ENCODE measurements at places on chromosomes 1 and 21.

DNA sequence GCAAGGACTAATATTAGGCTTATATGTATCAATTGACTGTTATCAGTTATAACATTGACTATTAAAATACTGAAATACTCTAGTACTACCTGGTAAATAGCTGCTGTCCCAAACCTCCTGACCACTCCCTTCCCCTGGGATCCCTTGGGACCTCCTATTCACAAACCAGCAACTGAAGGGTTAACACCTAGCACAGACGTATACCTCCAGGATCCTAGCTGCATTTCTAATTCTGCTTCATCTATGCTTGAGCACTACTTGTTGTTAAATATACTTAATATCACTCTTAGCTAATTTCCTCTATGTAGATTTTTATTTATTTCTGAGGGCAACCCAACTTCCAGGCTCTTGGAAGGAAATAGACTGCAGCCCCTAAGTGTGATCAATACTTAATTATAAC lies 1.8 kb upstream of the NFYC start:
- DNase-seq = no peak

- DNase-seq = no peak
These were observed 17.9 kb upstream of the H3-3A start for GRCh38 chr1:226044514-226045101.

- no peak for DNase-seq
These were observed 157.7 kb downstream of the TOMM20 start for GRCh38 chr1:234970731-234971476.

DNA sequence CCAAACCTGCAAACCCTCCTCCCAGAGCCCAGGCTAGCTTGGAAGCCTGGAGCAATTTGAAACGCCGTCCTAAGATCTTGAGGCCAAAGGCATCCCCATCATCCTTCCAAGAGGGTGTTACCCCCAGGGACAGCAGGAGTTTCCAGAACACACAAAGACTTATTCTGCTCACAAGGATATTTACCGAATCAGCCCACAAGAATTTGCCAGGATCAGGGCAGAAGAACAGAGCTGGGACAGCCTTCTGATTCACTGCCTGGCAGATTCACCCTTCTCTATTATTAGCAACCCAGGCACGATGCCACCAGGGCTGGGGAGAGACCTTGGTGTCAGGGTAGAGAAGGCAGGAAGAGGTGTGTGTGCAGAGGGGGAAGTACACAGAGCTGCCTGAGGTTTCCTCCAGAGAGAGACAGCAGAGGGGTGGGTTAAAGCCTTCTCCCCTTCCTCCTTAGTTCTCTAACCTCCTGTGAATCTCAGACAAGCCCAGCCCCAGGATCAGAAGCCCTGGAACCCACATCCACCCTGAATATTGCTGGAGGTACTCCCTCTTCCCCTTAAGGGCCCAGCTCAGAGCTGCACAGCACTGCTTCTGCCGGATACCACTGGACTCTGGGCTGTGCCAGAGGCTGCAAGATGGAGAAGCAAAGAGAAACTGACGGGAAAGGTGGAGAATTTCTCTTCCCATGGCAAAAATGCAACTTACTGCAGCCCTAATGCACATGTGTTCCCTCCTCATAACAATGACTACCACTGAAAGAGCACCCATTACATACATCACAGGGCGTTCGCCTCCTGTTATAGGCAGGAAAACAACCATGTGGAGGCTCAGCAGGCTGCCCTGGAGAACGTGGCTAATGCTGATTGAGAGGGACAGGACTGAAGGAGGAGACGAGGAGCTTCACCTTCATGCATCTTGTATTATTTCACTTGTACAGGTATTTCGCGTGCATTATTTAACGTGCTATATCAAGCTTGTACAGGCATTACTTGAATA lies 61.8 kb downstream of the ITPKB start:
- DNase-seq = peak; percentile 98

- DNase-seq = no peak
These were observed 5.3 kb downstream of the CLCA2 start for GRCh38 chr1:86429122-86429725.

DNA sequence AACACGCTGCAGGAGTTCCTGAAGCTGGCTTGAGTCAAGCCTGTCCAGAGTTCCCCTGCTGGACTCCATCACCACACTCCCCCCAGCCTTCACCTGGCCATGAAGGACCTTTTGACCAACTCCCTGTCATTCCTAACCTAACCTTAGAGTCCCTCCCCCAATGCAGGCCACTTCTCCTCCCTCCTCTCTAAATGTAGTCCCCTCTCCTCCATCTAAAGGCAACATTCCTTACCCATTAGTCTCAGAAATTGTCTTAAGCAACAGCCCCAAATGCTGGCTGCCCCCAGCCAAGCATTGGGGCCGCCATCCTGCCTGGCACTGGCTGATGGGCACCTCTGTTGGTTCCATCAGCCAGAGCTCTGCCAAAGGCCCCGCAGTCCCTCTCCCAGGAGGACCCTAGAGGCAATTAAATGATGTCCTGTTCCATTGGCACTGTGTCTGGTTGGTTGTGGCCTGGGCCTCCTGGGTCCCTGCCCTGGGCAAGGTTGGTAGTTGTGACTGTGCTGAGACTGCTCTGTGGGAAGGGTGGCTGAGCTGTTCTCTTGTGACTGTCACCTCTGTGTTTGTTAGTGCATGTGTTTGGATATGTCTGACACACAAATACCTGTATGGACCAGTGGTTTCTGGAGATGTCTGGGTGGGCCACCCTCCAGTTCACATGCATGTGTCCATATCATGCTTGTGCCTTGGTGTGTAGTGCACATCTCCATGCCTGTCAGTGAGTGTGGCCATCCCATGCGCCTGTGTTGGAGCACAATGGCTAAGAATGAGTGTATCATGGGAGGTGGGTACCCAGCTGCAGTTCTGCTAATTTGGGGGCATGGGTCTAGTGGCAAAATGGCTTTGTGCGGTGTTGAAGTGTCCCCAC lies 1.4 kb downstream of the SH3BGRL3 start:
- no peak for DNase-seq

- DNase-seq = no peak
These were observed 272.7 kb downstream of the SDCCAG8 start for GRCh38 chr1:243528459-243529121.

DNA sequence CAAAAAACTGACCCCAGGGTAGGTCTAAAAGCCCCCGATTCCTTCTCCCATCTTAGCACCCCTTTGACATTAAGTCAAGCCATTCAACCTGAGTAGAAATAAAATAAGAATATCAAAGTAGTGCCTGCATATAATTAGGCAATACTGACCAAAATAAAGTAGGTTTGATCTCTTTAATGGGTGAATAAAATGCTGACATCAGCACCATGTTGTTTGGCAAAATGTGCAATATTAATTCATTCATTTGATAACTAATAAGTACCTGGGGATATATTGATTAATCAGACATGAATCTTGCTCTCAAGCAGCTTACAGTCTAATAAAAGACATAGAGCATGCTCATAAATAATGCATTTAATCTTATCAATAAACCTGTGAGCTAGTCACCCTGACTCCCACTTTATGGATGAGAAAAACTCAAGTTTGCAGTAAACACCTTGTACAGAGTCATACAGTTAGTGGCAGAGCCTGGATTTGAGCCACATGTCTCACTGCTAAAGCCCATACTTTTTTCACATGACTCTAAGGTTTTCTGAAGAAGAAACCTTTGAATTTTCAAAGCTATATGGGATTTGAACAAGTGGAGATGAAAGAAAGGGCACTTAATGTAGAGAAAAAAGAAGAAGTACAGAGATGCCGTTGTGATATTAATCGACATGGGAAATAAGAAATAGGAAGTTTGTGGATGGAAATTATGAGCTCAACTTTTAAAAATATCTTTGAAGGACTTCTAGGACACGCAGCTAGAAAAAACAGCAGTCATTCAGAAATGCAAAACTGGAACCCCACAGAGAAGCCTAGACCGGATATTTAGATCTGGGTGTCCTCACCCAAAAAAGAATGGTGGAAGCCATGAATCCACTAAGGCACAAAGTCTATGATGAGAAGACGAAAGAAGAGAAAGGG lies 183.9 kb downstream of the TOMM20 start:
- peak; percentile 37 for DNase-seq

DNA sequence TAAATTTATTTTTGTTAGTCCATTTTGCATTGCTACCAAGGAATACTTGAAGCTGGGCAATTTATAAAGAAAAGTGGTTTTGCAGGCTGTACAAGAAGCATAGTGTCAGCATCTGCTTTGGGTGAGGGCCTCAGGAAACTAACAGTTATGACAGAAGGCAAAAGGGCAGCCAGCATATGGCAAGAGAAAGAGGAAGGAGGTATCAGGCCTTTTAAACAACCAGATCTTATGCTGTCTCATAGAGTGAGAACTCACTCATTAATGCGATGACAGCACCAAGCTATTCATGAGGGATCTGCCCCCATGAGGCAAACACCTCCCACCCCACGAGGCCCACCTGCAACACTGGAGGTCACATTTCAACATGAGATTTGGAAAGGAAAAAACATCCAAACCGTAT lies 898.4 kb downstream of the KCNT2 start:
- DNase-seq = no peak

- no peak for DNase-seq
These were observed 70.9 kb downstream of the NAV1 start for GRCh38 chr1:201609661-201610318.

- DNase-seq = peak; percentile 76
These were observed 6.7 kb downstream of the SLC19A1 start for GRCh38 chr21:45535341-45536081.

DNA sequence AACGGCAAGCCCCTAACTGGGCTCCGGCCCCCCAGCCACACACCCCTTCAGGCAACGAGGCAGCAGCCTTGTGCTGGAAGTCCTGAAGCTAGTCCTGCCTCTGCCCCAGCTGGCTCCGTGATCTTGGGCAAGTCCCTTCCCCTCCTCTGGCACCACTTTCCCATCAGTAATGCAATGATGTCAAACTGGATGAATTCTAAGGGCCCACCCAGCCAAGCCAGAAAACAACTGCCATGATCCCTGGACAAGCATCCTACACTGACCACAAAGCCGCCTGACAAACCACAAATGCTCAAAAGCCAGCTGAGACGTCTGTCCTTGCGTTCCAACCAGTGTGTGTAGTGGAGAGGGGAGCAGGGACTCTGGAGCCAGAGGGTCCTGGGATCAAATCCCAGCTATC lies 26.8 kb downstream of the IFFO2 start:
- DNase-seq = no peak

- no peak for DNase-seq
These were observed 112.0 kb downstream of the UBE2U start for GRCh38 chr1:64315402-64315801.

GRCh38 chr1:109592916-109593315 lies 26.5 kb downstream of the GNAT2 start:
- no peak for DNase-seq

- no peak for DNase-seq
These were observed 100.3 kb upstream of the BACE2 start for GRCh38 chr21:41067709-41068108.

GRCh38 chr1:183675381-183675780 lies 22.3 kb upstream of the APOBEC4 start:
- DNase-seq = no peak

- DNase-seq = peak; percentile 36
These were observed 1.8 kb downstream of the PTTG1IP start for GRCh38 chr21:44871576-44872269.

DNA sequence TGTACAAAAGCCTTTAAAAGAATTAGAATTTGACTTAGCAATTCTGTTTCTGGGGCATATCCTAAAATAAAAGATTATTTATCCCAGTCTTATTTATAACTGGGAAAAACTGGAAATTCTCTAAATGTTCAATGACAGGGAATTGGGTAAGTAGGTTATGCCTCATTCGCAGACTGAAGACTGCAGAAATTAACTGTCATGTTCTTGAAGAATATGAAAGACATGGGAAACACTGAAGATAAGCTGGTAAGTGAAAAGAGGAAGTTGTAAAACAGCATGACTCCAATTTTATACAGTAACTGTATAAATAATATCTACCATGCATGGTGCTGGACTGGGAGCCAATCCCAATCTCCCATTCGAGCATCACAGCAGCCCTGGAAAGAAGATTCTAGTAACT lies 50.6 kb upstream of the SLC2A1 start:
- no peak for DNase-seq

- DNase-seq = no peak
These were observed 36.5 kb downstream of the PIK3CD start for GRCh38 chr1:9687874-9688582.

GRCh38 chr21:43603233-43603626 lies 56.1 kb downstream of the HSF2BP start:
- DNase-seq = no peak

DNA sequence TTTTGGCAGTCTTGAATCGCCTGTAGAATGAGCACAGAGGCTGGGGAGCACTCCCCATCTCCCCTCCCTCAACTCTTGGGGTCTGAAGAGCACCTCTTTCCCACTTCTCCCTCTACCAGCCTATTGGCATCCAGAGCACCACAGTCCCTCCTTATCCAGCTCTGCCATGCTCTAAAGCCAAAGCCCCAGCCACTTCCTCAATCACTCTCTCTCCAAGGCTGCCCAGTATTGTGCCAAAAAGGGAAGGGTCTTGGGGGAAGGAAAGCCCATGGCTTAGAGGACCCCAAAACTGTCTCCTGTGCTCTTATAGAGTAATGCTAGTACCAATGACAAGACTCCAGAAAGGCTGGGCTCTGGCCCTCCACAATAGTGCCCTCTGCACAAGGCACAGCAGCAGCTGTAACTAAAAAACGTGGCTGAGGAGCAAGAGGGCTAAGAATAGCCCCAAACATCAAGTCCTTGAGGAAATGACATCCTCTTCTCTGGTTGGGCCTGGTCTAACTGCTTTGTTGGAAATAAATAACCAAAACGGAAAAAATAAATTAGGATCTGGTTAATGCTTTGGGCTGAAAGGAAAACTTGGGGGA lies 28.4 kb downstream of the SLC27A3 start:
- DNase-seq = no peak

DNA sequence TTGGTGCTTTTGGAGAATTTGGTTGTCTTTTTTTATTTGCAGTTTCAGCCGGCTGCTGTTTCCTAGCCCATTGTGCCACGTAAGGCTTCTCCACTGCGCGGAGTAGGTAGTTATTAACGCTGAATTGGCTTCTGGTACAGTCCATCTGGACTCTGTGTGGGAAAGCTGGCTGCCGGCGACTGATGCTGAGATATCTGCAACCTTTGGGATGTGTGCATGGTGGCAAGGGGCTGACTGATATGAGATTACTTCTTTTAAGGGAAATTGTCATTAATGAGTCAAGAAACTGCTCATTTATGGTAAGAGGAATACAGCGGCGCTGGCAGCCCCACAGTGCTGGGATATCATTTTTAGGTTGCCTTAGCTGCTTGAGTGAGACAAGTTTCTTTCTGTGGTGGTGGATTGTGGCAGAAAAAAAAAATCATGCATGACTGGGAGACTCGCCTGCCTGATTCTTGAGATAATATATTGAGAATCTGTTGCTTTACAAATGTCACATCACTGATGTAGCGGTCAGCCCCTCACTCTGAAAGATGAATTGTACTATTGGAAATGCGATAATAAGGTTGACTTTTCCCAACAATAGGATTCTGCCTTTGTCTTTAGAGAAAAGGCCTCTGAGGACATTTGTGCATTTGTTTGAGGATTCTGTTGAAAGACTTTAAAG lies 2.5 kb upstream of the ELAVL4 start:
- no peak for DNase-seq

DNA sequence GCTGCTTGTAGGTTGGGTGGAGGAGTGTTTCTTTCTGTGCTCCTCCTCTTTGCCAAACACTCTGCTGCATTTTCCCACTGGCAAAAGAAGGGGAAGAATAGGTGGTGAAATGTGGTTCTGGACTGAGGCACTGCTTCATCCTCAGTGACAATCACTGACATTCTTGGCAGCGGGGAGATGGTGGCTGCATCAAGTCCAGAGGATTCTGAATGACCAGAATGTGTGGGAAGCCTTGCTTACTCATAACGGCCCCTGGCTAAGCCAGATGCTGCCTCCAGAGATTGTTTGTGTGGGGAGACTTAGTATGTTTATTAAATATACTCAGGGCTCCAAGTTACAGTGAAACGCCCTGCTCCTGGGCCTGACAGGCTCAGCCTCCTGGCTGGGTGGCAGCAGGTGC lies 160.3 kb downstream of the CACNA1E start:
- no peak for DNase-seq
